ENCODE measurements at places on chromosomes 1 and 21.

DNA sequence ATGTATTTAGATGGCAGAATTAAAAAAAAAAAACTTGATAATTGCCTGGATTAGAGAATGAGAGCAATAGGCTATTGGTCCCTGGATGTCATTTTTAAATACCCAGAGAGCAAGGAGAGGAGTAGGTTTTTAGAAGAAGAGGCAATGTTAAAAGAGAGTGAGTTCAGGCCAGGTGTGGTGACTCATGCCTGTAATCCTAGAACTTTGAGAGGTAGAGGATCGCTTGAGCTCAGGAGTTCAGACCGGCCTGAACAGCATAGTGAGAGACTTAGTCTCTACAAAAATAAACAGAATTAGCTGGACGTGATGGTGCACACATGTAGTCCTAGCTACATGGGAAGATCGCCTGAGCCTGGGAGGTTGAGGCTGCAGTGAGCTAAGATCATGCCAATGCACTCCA lies 15.9 kb upstream of the MUTYH start:
- DNase-seq, result no peak

- DNase-seq, result no peak
Measured at GRCh38 chr1:210198840-210199239, 33.8 kb upstream of the SERTAD4 start.

- no peak for DNase-seq
Measured at GRCh38 chr1:118136187-118136941, 48.7 kb downstream of the SPAG17 start.

DNA sequence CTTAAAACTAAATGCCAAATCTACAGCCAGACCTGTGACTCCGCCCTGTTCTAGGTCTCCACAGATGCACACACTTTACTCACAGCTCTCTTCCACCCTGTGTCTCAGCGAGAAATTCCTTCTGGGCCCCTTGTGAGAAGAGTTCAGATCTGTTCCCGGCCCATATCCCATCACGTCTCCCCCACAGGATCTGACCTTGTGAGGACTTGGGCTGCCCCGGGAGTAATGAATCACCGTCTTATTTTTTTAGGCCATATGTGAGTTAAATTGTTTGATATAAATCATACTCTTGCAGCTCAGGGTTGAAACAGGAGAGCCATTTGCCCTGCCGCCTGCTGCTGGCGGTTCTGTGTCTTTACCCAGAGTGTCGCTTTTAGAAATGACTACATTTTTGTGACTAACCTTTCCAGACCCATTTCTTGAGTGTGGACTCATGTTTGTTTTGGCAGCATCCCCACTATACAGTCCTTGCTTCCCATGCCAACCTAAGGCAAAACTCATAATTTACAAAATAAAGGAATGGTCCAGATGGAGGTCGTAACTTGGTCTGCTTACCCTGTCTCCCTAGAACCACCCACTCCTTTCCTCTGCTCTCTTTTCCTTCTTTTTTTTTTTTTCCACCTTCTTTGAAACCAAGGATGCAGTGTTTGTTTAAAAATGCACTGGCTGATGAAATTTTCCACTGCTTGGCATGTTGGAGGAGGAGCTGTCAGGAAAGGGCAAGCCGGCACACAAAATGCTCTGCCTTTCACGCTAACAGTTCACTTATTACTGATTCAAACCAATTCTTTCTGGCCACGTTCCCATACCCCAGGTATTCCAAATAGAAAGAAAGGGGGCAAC lies 98.0 kb upstream of the C1orf105 start:
- DNase-seq, result no peak

- no peak for DNase-seq
Measured at GRCh38 chr21:42537106-42537742, 23.6 kb downstream of the SLC37A1 start.

GRCh38 chr1:1371364-1371745 lies 3.7 kb downstream of the AURKAIP1 start:
- DNase-seq, result no peak

DNA sequence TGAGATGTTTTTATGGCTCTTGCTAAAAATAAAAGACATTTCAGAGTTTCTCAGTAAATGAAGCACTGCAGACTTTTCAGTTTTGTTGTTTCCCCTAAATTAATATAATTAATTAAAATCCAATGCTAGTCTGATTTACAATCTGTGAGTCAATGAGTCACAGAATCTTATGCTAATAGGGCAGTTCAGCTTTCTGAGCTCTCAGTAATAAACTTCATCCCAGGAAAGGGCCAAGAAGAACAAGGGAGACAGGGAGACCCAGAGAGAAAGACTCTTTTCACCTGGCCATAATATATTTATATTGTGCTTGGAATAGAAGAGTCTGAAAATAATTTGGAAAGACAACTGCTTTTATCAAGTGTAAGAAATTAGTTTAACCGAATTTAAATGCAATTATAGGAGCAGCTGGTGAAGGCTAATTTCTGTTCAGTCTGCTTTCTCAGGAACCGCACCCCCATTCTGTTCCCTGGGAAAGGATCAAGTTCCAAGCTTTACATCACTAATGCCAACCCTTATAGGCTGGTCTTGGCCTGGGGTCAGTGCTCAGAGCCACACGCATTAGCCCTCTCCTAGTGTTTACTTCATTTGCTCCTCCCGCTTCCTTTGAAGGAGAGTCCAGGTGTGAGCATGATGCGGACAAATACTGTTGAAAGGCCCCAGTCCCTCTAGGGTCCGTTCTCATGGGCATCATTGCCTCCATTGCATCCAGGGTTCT lies 145.6 kb downstream of the ZBTB18 start:
- DNase-seq, result no peak

- DNase-seq, result no peak
Measured at GRCh38 chr1:110948038-110948810, 15.5 kb downstream of the LRIF1 start.

GRCh38 chr1:31166462-31166861 lies 73.2 kb downstream of the NKAIN1 start:
- DNase-seq, result no peak

- DNase-seq, result no peak
Measured at GRCh38 chr1:77349275-77349674, 67.5 kb downstream of the AK5 start.

DNA sequence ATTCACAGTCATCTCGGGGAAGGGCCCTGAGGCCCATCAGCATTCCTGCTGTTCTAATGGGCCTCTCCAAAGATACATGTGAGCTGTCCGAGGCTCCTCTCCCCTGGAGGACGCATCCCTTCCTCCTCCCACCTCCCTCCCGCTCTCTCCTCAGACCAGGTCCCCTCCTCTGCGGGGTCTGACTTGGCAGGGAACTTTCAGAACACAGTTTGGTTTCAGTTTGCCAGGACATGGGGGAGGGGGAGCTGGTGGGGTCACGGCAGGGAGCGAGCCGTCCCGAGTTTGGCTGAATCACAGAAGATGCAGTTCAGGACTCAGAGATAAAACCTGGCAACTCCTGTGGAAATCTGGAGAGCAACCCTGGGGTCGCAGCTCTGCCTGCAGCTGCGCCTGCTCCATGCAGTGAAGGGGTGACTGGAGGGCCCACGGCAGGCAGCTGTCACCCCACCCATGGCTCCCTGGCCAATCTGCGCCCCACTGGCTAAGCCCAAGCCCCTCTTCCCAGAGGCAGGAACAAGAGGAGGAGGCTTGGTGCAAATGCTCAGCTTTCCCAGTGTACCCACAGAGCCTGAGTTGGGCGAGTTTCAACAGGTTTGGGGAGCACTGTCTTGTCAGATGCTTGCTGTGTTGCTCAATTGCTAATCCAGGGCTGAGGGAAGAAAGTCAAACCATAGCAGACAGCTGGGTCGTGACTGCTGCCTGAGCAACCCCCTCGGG lies 5.7 kb downstream of the WNT4 start:
- no peak for DNase-seq

DNA sequence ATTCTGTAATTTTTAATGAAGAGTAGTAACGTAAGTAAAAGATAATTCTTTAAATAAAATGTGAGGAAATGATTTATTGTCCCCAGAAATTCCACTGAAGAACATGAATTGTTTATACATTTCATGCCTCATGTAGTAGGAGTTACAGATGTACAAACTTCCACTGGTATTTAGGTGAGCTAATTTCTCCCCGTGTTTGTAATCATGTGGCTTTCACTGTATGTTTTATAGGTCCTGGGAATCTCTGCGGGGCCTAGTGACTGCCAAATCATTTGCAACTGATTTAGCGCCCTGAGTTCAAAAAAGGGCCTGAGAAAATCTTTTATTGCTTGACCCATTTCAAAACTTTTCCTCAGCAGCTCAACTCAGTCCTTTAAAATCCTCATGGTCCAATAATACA lies 30.5 kb upstream of the FASLG start:
- no peak for DNase-seq

DNA sequence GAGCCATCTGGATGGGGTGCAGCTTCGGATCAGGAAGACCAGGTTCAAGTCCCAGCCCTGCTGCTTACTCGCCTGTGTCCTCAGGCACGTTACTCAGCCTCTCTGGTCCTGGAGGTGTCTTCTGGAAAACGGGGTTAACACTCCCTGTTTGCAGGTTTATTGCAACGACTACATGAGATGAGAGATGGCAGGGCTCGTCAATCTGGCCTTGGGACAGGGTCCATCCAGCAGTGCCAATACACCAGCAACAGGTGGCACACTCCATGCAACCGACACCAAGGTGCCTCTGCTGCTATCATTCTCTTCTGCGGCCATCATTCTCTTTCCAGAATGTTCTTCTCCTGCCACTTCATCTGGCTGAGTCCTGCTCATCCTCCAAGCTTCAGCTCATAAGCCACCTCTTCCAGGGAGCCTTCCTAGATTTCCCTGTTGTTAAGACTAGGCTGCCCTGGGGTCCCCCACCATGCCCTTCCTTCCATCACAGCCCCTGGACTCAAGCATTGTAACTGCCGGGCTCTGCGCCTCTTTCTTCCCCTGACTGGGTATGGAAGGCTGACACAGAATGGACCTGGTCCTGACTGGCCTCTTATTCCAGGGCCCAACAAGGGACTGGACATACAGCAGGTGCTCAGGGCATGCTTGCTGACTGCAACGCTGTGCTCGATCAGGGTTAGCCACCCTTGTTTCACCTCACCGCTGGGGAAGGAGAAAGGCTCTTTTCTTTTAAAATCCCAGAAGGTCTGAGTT lies 87.4 kb downstream of the DMRTB1 start:
- peak; percentile 1 for DNase-seq

DNA sequence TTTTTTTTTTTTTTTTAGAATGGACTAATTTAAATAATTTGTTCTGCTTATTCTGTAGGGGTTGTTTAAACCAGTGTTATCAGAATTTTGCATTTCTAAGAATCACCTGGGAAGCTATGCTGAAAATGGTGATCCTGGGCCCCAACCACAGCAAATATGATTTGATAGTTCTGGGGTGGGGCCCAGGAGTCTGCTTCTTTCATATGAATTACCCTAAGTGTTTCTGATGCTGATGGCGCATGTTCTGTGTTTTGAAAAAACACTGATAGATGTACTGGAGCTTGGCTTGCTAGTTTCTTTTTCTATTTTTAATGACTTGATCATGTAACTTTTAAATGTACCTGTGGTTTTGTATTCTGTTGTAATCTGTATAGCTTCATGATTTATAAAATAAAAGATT lies 89.3 kb downstream of the CDC14A start:
- no peak for DNase-seq

DNA sequence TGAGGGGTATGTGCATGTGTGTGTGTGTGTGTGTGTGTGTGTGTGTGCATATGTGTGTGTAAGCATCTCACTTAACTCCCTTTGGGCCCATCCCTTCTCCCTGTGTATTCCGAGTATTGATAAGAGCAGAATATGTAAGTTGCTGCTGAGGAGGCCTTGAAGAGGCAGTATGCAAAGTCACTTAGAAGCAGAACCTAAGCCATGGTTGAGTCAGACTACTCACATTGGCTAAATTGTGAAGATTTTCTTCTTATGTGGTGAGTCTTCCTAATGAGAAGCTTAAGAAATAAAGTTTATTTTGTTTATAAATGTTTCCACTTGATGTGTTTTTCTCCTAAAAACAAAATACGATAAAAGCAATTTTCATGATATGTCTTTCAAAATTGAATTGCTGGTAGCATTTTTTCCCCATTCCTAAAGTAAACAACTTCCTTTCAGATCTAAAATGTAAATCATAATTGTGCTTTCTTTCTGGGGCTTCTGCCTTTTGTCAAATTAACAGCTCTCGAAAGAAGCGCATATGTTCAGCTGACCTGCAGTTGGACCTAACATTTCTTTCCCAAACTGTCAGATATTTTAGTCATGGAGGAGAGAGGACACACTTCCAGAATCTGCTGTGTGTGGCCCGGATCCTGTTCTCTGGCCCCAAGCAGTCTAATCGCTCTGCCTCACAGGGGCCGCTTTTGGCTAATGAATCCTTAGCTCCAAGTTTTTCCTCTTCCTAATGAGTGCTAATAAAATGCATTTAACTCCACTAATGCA lies 284.0 kb downstream of the DUSP10 start:
- DNase-seq, result no peak

- DNase-seq, result no peak
Measured at GRCh38 chr21:40685141-40685540, 161.8 kb downstream of the DSCAM start.

DNA sequence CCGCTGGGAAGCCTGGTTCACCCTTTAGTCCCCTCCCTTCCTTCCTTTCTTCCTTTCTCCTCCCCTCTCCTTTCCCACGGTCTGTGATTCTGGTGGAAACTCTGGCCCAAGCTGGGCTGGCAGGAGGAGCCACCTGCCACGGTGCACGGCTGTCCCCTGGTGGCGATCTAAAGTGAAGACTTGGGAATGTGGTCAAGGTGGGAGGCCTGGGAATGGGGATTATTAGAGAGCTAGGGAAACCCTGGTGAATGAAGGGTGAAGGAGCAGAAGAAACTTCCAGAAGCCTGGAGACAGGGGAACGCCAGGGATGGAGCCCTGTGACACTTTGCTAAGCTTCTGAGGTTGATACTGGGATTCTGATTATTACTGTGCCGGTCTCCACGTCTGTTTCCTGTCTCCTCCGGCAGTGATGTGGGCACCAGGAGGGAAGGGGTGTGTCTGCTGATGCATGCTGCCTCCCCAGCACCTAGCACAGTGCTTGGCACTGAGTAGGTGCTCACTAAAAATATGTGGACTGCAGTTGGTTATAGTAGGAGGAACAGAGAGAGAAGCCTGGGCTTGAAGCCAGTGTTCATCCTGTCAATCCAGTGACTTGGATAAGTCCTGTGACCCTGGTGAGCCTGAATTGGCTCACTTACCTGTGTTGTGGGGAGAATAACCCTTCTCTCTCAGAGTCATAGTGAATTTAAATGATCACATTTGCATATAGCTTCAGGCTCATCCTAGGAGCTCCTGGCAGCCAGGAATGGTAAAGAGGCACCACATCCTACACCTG lies 71.2 kb upstream of the NBPF3 start:
- peak; percentile 64 for DNase-seq

- DNase-seq, result no peak
Measured at GRCh38 chr1:108704496-108704895, 8.2 kb upstream of the FNDC7 start.

DNA sequence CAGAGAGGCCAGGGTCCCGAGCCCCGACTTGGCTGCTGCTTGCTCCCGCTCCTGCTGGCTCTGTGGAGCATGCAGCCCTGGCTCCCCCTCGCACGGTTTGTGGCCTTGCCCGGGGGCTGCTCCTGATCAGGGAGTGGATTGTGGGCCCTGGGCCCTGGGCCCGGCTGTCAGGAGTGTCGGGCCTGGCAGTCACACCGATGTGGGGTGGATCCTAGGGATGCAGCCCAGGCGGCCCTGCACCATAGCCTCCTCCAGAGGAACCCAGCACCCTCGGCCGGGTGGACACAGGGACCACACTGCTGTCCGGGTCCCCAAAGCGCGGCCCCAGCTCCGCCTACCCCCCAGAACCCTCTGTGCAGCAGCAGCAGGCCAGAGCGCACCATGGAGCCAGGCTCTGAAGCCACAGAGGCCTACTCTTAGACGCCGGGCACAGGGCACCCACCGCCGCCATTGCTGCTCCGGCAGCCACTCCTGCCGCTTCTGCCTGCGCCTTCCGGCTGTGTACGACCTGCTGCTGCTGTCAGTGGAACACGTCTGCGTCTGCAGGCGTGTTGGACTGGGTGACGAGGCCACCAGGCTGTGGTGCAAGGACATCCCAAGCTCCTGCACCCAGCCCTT lies 9.4 kb downstream of the SLX9 start:
- no peak for DNase-seq
